ENCODE measurements at places on chromosomes 7 and 10. TPM values are rescaled to one million over a fixed set of nuclear protein-coding genes. Genes with fewer than 3 reads are reported as not detected.

The GALNT17 gene
- total RNA-seq: not detected

GRCh38 chr10:78802866-78803265 is 265.9 kb upstream of the ZMIZ1 start:
- no peak for DNase-seq

DNA sequence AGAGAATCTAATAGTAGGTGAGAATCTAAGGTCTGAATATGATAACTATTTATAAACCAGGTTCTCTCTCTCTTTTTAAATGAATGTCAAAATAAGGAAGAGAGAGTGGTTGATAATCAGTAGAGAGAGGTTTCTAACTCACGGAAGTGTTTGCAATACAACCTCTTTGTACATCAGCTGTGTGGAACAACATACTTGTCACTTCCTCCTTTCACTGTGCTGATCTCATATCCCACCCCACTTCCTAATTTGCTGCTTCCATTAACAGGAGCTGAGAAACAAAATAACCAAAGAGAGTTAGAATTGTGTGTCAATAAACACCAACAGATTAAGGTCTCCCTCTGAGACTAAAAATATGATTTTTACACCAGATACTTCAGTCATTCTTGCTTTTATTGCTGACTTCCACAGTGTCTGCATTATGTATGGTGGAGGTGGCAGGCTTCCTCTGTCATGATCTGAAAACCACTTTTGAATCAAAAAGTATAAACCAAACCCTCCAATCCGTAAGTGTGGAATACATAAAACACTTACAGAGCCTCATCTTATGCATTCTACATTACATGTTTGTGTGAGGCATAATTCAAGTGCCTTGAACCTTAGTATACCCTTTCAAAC is 25.0 kb downstream of the CACUL1 start:
- DNase-seq: peak; percentile 88

GRCh38 chr10:3761904-3762303 is 23.1 kb downstream of the KLF6 start:
- DNase-seq: no peak

GRCh38 chr10:122587098-122587760 is 26.7 kb downstream of the DMBT1 start:
- DNase-seq: no peak

- peak; percentile 67 for DNase-seq
Observed at GRCh38 chr10:15197276-15197675, 28.8 kb upstream of the NMT2 start.

The TWIST1 gene
- 0.44 TPM for total RNA-seq

DNA sequence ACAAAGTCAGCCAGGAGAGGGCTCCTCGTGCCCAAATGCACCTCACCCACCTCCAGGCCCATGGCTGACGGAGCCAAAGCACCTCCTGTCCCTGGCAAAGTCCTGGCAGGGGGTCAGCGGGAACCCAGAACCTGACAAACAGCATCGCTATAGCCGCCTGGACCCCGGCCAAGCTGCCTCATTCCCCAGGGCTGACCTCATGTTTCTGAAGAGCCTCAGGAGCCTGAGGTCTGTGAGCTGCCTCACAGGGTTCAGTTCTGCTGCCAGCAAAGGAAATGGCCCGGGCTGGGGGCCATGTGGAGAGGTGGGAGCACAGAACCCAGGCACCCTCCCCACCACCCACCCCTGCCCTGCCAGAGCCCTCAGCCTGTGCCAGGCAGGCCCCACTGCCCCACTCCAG is 4.2 kb upstream of the NANOS1 start:
- peak; percentile 27 for DNase-seq

DNA sequence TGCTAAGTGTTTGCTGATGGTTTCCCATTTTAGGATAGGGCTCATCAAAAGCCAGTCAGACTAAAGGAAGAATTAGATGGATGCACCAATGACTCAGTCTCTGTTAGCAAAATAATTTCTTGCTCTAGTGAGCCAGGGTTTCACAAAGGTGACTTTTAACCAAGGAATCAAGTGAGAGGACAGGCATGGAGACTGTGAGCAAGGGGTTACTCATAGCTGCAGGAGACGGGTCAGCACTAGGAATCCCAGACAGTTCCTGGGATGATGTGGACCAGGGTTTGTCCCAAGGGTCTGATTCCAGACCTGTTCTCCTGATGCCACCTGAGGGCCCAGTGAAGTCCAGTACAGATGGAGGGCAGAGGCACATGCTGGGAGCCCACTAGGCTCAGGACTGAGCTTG is 138.1 kb downstream of the NOC3L start:
- DNase-seq: no peak

DNA sequence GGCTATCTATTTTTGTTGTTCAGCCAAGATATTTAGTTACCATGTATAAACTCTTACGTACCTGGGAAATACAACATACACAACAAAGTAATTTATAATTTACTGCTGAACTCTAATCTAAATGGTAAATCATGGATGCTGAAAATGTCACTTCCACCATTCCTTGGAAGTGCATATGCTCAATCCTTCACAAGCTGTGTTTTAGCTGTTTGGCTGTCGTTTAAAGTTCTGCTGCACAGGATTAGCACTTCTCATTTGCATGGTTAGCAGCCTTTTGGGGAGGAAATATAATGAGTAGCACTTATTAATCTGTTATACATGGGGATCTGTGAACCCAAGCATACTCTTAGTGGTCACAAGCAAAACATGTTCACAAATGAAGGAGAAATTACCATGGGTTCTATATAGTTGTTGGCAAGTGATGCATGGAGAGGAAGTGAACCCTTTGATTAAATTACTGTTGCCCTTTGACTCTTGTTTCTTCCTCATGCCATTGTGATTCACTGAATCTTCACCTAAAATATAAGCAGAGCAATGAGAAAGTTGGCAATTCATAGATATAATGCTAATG is 18.5 kb downstream of the PIK3CG start:
- DNase-seq: no peak

The OR13A1 gene
- not detected for total RNA-seq

DNA sequence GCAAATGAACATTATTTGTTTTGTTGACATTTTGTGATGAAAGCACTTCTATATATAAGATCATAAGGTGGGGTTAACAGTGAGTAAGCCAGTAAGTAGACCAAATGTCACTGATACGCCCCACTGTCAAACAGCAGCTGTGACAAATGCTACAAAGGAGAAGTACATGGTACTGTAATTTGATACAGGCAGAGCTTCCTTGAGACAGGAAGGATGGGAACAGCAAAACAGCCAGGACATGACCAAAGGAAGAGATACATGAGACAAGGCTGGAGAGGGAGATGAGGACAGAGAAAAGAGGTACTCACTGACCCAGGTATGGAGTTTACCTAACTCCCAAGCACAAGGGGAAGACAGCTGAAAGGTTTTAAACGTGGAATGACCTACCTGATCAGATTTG is 127.0 kb downstream of the SRPK2 start:
- DNase-seq: peak; percentile 20

The VPS37D gene
- total RNA-seq: 2.6 TPM

DNA sequence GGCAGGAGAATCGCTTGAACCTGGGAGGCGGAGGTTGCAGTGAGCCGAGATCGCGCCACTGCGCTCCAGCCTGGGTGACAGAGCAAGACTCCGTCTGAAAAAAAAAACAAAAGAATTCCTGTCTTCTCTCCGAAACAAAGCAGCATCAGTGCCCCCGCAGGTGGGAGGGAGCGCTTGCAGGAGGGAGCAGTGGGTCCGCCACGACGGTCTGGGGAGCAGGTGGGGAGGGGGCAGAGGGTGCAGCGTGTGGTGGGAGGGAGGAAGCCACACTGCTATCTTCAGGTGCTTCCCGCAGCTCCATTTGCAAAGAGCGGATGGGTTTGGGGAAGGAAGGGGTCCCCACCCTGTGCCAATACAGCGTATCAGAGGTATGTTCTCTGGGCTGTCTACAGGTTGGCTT is 31.7 kb downstream of the LIMK1 start:
- DNase-seq: no peak

The OPALIN gene
- not detected for total RNA-seq

The HTRA1 gene
- 125 TPM for total RNA-seq
